CD4-positive, alpha-beta T cell treated with Interleukin-15 for 1 hour (primary cell): ENCODE measurements at places on chromosomes 2 and 18.

DNA sequence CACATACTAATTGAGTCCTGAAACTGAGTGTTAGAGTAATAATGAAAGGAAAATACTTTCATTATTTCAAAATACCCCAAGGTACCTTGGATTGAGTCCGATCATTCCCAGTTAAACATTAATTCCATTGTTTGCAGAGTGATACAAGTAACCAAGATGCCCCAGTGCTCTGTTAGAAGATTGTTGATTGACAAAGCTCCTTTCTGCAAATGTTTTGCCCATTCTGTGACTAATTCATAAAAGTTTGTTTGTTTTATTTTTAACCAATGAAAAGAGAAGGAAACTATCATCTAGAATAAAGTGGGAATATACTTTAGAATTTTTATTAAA lies 124.0 kb downstream of the GULP1 start:
- no peak for DNase-seq

GRCh38 chr2:215969131-215969841 lies 44.1 kb downstream of the MREG start:
- no peak for DNase-seq

GRCh38 chr2:230106771-230107170 lies 38.0 kb upstream of the SLC16A14 start:
- no peak for DNase-seq

DNA sequence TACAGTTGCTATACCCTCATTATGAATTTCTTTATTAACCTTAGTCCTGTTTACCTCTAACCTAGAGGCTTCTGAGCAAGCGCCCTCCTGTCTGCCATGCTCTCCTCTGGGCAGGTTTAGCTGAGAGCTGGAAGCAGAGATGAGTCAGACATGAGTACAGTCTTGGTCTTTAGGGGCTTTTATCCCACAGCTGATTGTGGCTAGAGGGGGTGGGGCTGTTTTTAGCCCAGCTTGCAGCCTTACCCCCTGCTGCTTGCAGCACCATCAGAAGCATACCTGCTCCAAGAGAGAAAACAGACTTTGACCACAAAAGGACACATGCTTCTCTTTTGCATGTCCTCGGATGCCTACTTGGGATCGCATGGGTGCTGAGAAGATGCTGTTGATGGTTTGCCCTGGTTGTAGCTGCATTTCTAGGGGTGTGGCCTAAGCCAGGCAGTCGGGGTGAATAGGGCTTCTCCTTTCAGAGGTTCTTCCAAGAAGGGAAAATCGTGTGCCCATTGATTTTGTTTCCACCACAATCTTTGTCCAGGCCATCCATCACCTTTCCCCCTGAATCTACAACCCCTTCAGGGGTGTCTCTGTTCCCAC lies 115.0 kb upstream of the LGALSL start:
- DNase-seq = no peak

GRCh38 chr2:137659616-137660015 lies 304.7 kb upstream of the HNMT start:
- no peak for DNase-seq

DNA sequence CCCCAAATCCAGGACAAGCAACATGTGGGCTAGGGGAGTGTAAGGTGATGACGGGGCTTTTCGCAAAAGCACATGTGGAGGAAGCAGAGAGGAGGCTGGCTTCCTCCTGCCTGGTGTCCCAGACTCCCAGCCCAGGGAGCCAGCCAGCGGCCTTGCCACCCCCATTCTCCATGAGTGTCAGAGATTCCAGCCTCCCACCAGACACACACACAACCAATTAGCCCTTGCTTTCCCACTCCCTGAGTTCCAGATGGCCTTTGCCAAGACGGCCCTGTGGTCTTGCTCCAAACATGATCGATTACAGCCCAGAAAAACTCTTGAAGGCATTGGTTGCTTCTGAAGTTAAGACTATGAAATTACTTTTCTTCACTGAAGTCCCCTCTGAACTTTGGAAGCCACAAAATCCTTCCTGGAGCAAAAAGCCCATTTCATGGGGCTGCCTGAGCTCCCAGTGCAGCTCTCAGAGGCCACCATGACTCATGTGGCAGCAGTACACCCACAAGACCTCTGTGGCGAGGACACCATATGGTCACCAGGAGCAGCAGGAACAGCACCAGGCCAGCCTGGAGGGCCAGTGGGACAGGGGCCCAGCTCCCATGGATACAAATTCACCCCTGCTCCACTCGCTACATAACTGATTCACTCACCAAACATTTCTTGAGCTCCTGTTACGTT lies 69.1 kb upstream of the PID1 start:
- no peak for DNase-seq

DNA sequence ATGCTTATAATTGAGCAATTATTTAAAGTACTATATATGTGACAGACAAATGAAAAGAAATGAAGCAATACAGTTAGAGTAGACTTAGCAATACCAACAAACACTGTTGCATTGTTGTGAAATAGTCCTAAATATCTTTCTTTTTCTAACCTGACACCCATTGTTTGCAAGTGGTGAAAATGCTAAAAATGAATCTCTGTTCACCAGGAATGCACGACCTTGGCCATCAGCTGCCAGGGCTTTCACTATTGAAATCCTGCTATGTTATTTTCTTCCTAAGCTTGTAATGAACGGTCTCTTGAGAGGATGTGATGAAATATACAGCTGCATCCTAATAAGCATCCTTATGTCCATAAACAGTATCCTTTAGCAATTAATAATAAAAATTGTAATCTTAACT lies 136.2 kb upstream of the MGAT5 start:
- no peak for DNase-seq

GRCh38 chr2:64807417-64807816 lies 153.7 kb upstream of the SERTAD2 start:
- peak; percentile 23 for DNase-seq

GRCh38 chr18:48922226-48922800 lies 28.5 kb downstream of the SMAD7 start:
- DNase-seq = no peak

DNA sequence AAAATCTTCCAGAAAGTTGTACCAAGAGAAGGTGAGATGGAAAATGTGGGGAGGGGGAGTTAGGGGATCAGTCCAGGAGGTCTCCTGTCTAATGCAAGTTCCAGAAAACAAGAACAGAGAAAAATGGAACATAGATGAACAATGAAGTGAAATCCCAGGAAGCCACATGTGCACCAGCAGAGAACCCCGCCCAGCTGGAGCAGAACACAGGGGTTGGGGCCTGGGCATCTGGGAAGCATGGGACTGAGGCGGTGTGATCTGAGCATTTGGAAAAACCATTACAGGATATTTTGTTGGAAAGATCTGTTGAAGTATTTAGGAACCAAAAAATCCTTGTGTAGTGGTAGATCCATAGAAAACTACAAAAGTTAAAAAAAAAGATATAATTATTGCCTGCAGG lies 133.7 kb downstream of the INO80D start:
- DNase-seq = no peak
